ENCODE measurements at places on chromosomes 7 and 10.

- no peak for DNase-seq
Measured at GRCh38 chr10:12098966-12099365, 30.2 kb downstream of the DHTKD1 start.

- no peak for DNase-seq
Measured at GRCh38 chr10:76920581-76920980, 717.0 kb downstream of the KCNMA1 start.

DNA sequence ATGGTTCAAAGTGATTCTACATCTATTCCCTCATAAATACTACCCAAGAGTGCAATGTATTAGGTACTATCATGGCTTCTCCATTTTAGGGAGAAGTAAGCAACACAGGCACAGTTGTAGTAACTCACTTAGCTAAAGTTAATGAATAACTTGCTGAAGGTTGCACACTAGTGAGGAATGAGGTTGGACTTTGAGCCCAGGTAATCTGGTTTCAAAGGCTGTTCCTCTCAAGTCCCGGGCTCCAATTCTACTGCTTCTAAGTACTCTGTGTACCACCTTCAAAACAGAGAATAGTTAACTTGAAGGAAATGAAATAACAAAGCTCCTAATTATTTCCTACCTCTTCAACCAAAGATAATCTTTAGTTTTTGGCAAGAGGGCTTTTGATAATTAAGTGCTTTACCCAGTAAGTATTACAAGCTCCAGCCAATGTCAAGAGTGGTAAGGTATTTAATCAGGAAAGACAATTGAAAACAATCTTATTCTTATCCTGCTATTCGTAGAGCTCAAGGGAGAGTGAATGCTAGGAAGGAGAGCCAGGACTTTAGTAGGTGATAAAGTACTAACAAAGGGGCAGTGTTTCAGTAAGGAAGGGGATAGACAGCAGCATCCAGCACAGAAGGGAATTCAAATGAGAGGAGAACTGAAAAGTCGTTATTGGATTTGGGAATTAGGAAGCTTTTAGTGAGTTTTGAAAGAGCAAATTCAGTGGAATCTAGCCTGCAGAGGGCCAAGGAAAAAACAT is 158.2 kb upstream of the PTPRZ1 start:
- no peak for DNase-seq

DNA sequence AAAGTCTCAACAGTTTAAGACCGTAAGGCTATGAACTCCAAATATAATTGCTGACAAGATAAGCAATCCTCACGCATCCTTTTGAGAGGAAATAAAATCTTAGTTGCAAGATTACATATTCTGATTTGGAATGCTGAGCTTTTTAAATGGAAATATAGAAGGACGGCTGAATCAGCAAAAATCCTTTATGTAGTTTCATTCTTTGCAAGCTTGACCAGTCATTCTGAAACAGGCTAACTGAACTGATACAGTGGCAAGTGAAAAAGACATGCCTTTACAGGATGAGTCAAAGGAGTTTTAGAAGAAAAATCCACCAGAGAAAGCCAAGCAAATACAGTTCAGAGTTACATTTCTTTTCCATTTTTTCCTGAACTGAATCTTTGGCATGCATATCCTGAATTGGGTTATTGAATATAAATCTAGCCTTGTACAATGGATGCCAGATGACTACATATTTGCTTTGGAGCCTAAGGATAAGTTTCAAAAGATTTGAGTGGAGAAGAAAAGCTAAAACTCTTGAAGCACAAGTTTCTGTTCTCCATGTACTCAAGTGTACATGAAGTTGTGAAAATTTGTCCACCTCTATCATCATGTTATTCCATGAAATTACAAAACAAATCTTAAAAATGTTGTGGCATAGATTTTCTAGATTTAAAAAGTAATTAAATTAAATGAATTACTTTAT is 4.4 kb downstream of the VIM start:
- DNase-seq: no peak

DNA sequence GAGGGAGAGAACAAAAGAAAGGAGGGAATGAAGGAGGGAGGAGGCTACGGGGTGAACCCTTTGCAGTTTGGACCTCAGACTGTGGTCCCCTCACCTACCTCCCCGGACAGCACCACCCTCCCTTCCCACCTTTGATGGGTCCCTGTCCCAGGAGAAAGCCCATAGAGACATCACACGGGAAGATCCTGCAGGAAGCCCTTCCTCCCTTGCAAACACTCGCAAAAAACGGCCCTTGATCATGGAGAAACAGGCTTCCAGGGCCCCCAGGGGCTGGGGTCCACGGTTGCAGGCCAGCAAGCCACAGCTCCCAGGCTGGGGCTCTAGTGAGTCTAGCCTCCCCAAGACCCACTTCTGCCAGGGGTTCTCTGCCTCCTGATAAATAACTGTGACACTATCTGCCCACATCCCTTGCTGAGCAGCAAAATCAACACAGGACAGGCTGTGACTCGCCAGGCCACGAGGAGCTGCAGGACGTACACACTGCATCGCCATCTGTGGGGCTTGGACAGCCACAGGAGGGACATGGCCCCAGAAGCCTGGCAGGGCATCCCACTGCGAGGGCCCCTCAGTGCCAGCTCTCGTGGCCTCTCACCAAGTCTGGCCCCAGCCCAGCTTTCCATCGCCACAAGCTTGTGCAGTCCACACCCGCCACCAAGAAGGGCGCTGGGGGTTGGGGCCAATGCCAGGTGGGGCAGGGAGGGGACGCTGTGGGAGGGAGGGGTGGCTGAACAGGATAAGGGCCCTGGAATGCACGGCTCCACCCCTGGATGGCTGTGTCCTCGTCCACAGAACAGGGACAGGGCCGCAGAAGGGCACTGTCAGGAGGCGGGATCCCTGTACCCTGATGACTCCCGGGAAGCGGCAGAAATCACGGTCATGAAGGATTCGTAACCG is 34.2 kb downstream of the PDGFA start:
- DNase-seq: no peak

GRCh38 chr10:7563368-7563767 is 103.4 kb downstream of the ITIH5 start:
- DNase-seq: no peak

GRCh38 chr7:1302936-1303335 is 70.3 kb downstream of the UNCX start:
- no peak for DNase-seq

DNA sequence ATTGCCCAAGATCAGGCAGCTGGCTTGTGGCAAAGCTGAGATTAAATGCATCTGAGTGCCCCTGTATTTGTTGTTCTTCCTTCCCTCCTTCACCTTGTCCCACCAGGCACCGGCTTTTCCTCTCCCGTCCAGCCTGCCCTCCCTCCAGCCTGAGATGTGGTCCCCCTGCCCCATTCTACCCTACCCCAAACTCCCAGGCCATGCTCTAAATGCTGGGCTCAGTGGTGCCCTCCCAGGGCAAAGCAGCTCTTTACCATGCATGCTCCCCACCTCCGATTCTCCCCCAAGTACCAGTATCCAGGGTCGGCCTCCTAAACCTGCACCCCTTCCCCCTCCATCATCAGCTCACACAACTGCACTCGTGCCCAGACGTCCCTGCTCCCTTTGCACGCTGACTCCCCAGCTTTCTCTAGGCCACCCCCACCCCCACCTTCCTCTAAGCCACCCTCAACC is 36.5 kb downstream of the CALML5 start:
- DNase-seq: no peak

GRCh38 chr10:96708456-96708855 is 11.9 kb downstream of the PIK3AP1 start:
- DNase-seq: no peak

GRCh38 chr7:99021941-99022560 is 121.9 kb downstream of the SMURF1 start:
- DNase-seq: no peak

DNA sequence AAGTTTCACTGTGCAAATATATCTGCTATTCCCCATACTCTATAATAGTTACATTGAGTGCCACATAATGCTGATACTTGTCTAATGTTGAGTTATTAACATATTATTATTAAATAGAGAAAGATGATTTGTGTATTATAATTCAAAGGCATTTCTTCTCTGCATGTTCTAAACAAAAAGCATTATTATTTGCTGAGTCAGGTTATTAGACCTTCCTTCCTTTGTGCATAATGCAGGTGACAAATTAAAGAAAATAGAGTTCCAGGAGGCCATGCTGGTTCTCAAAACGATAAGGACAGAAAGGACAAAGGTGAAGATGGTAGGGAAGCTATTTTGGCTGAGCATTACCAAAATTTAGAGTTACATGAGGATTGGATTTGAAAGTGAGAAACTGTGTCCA is 85.4 kb upstream of the CYP2C9 start:
- DNase-seq: no peak

GRCh38 chr7:77337456-77337990 is 78.6 kb downstream of the GSAP start:
- DNase-seq: no peak

DNA sequence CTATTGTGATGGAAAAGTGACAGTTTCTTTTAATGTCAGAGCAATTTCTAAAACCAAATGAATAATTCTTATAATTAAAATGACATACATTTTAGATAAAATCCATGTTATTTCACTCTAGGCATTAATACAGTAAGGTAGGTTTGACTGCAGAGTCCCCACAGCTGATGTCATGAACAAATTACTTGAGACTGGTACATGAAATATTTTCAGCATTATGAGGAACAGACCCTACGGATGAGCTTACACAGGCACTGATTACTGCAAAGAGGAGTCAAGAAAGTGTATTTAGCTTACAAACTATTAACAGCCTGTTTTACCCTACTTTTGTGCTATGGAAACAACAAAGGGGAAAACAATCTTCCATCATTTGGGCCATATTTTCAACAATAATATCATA is 8.9 kb downstream of the COL1A2 start:
- DNase-seq: no peak

DNA sequence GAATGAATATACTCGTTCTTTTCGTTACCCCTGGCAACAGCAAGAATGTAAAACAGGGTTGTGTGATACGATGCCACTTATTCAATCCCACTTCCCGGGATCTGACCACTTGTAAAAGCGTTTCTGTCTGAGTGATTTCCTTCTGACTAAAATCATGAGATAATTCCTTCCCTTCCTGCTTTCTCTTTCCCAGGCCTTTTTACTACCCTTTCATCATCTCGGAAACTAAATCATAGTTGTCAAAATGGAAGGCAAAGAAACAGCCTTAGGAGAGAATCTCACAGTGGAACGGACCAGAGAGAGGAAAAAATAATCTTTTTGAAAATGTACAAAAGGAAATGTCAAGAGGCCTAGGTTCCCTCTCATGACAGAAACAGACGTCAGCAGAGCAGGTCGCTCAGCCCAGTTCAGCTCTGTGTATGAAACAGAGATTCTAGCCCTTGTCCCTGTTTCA is 29.8 kb downstream of the DIP2C start:
- DNase-seq: no peak

- no peak for DNase-seq
Measured at GRCh38 chr7:81469869-81470723, 299.8 kb downstream of the HGF start.

GRCh38 chr10:103495321-103495720 is 1.8 kb downstream of the NEURL1 start:
- no peak for DNase-seq

DNA sequence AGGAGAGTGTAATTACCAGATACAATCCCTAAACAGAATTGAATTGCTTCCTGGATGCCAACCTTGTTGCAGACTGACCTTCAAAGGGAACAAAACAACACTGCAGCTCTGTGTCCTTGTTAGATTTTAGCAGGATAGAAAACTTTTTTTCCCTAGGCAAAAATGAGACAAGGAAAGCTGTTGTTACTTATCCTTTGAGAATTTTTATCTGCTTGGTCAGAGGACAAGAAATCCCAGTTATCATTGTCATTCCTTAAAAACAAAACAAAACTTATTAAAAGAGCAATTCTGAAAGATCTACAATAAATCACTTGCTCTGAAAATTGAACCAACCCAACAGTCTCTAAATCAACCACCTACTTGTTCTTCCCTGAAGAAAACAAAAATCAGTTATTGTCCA is 652.6 kb downstream of the REEP3 start:
- DNase-seq: no peak

- no peak for DNase-seq
Measured at GRCh38 chr7:40709062-40709964, 574.5 kb downstream of the SUGCT start.

- DNase-seq: no peak
Measured at GRCh38 chr10:103276896-103277712, at the start of gene INA. TSS of gene INA (plus strand) at chr10:103277138. CDS start at chr10:103277212, 74 bp downstream.

GRCh38 chr10:132113766-132114365 is 48.1 kb downstream of the JAKMIP3 start:
- DNase-seq: no peak

DNA sequence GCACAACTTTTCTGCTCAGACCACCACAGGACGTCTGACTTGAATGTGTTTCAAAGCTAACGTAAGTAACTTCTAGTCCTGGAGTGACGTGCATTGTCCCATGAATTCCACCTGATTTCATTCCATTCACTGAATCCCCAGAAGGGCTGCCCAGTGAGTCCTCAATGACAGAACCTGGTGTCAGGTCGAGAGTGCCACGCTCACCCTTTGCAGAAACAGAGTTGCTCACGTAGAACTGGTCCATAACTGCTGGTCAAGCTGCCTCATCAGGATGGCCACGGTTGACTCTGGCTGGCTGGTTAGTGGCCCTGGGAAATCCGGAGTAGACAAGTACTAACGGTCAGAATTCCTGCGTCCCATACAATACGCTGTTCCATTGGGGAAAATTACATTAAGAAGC is 50.6 kb upstream of the UBE3C start:
- DNase-seq: no peak

- no peak for DNase-seq
Measured at GRCh38 chr7:41219276-41219675, 483.6 kb downstream of the INHBA start.

DNA sequence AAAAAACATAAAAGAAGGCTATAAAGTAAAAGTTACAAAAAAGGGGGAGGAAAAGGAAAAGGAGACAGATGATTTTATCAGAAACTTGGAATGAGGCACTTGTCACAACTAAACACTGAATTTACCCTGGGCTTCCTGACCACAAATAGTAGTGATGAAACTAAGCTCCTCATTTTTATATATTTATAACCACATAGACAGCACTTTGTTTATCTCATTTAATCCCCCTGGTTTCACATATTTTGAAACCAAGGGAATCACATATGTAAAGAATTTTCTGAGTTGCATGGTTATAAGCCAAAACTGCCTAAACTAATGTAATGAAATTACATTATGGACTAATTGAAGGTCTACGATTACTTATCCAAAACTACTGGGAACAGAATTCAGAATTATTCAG is 39.6 kb upstream of the MET start:
- no peak for DNase-seq

- DNase-seq: no peak
Measured at GRCh38 chr10:18647945-18648344, 3.4 kb downstream of the NSUN6 start.

- no peak for DNase-seq
Measured at GRCh38 chr7:12827219-12827821, 139.9 kb downstream of the ARL4A start.

GRCh38 chr7:39637400-39637799 is 14.0 kb downstream of the RALA start:
- DNase-seq: no peak

GRCh38 chr7:99313204-99313573 is 12.5 kb upstream of the ARPC1A start:
- no peak for DNase-seq

GRCh38 chr10:4260483-4261124 is 475.6 kb upstream of the KLF6 start:
- no peak for DNase-seq

- DNase-seq: no peak
Measured at GRCh38 chr7:124722292-124722691, 43.3 kb downstream of the GPR37 start.

GRCh38 chr7:146937836-146938235 is 821.2 kb downstream of the CNTNAP2 start:
- no peak for DNase-seq
